Amniotic epithelial cell (primary cell): ENCODE measurements at places on chromosomes 5 and 9.

DNA sequence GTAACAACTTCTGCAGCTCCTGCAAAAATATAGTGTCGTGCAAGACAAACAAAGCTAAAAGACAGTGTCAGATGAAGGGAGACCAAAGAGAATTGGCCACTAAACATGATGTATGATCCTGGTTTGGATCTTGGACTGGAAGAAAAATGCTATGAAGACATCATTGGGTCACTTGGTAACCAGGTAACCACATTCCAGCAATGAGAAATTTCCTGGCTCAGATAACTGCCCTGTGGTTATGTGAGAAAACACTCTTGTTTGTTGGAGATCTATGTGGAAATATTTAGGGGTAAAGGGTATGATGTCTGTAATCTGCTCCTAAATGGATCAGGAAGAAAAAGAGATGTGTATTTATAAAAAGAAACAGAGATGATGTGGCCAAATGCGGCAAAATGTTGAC lies 45.5 kb upstream of the ANKRD33B start:
- DNase-seq, result peak; percentile 81

DNA sequence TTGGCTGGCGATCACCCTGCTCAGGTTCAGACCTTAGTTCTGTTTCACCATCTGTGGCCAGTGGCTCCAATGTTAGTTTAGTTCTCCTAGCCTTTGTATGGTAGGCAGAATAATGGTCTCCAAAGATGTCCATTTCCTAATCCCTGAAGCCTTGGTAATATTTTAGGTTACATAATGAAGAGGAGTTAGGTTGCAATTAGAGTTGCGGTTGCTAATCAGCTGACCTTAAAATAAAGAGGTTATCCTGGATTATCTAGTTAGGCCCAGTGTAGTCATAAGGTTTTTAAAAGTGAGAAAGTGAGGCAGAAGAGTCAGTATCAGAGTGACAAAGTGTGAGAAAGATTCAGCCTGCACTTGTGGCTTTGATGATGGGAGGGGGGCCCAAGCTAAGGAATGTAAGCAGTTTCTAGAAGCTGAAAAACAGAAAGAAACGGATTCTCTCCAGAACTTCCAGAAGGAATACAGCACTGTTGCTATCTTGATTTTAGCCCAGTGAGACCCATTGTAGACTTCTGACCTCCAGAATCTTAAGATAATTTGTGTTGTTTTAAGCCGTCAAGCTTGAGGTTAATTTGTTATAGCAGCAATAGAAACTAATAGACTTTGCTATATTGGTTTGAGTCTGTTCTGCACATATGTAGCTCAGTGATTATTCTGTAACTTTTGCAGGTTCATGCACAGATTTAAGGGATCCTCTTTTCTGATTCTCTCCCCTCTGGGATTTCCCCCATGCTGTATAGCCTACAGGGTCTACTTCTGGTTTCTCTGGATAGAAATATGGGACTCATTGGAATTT lies 21.6 kb downstream of the LNPEP start:
- DNase-seq, result no peak

GRCh38 chr9:28678097-28678496 lies 1104.8 kb upstream of the C9orf72 start:
- no peak for DNase-seq

DNA sequence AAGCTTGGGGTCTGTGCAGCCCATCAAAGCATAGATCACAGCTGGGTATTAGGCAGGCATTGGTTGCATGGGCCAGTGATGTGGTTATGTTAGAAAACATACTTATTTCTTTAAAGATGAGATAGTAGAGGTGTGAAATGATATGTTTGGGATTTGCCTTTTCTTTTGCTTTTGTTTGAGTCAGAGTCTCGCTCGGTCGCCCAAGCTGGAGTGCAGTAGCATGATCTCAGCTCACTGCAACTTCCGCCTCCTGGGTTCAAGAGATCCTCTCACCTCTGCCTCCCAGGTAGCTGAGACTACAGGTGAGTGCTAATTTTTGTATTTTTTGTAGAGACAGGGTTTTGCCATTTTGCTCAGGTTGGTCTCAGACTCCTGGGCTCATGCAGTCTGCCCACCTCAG lies 84.8 kb downstream of the PDE6A start:
- DNase-seq, result no peak

GRCh38 chr9:79581388-79581787 lies 9.6 kb downstream of the TLE4 start:
- peak; percentile 82 for DNase-seq

GRCh38 chr5:110590187-110590586 lies 136.3 kb downstream of the TMEM232 start:
- peak; percentile 35 for DNase-seq

DNA sequence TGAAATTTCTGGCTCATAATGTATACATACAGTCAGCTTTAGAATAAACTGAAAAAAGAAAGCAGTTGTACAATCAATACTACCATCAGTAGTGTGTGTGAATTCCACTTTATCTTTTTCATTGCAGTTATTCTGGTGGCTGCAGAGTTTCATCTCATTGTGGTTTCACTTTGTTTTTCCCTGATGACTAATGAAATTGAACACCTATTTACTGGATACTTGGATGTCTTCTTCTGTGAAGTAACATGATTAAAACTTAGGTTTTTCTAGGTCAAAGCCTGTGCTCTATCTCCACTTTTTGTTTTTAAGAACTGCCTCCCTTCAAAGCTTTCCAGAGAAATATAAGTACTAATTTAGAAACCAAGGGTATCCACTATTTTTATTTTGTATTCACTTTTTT lies 174.3 kb downstream of the TRPM3 start:
- DNase-seq, result peak; percentile 40

- no peak for DNase-seq
Observed at GRCh38 chr9:100290714-100291113, 62.0 kb downstream of the TEX10 start.

GRCh38 chr9:2229109-2229721 lies 214.1 kb downstream of the SMARCA2 start:
- no peak for DNase-seq

GRCh38 chr5:135376961-135377624 lies 21.9 kb downstream of the MACROH2A1 start:
- peak; percentile 80 for DNase-seq

GRCh38 chr9:70382709-70383605 lies 31.5 kb downstream of the KLF9 start:
- no peak for DNase-seq

DNA sequence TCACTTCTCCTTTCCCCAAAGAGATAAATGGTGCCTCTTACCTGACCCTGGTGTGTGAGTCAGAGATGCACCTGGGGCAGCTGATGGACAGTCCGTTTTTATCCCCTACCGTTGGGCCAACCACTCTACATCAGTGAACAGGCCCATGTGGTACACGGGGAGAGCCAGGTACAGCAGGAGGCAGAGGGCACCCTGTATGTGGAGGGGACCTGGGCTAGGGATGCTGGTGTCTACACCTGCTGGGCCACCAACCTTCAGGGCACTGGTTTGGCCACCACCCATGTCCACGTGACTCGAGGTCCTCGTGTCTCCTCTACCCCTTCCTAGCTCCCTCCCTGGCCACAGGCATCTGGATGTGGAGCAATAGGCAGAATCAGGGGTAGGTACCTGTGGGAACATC lies 22.7 kb upstream of the ANXA6 start:
- no peak for DNase-seq

- DNase-seq, result no peak
Observed at GRCh38 chr5:76099286-76099702, 16.1 kb downstream of the SV2C start.

DNA sequence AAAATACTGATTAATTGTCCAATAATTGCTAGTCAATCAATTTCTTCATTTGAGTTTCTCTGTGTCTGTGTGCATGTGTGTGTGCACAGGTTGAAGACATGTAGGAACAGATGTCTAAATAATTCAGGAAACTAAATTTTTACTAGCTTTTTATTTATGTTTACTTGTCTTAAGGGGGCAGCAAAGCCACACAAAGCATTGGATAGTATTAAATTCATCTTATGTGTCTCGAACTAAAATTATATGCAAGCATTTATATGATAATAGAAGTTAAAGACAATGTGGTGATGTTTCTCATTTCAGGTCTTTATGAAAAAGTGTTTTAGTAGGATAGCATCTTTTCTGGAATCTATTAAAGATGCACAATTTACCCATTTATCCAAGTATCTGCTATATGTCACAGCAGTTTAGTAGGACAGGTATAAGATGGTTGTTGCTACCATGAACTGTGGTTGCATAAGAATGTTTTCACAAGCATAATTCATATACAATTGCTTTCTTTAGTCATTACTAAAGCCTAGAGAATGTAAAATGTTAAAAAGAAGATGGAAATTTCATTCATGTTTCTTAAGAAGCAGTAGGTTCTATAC lies 784.6 kb upstream of the NUDT12 start:
- DNase-seq, result peak; percentile 67

DNA sequence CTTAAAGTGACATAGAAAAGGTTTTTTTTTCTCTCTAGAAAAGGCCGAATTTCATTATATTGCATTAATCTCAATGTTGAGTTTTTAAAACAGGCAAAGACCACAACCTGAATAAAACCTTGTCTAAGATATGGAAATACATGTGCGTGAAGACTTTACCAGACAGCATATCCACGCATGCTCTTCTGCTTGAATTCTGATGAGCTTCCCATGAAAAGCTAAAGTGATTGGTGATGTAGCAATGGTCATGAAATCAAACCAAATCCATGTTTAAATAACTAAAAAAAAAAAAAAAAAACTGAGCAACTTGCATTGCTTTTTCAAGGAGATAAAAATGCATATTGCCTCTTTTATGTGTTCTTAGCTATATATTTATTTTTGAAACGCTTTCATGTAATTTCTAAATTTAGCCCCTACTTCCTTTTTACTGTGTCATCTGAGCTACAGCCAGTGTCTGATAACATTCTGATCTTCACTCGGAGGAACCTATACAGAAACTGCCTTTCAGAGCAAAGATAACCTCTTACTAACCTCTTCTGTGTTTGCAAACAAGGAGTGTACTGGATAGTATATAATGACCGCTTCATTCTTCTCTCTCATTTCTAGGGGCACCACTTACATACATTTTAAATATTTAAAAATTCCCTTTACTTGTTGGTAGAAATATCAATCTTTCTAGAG lies 179.1 kb upstream of the GNA14 start:
- DNase-seq, result no peak

- DNase-seq, result peak; percentile 33
Observed at GRCh38 chr9:115985657-115986056, 167.9 kb upstream of the PAPPA start.

- no peak for DNase-seq
Observed at GRCh38 chr9:122138560-122139268, 20.9 kb downstream of the NDUFA8 start.

DNA sequence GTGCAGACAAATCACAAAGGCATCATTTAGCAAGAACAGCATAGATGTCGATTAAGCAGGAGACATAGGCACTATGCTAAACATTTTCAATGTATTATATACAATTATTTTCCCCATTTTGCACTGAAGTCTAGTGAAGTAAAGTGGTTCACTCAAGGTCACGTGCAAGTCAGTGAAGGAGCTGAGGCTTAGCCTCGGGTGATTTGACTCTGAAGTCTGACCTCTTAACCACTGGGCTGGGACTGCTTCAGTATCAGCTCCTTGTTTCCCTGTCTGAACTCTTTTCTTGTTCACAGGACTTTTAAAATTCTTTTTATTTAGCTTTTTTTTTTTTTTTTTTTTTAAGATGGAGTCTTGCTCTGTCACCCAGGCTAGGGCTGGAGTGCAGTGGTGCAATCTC lies 262.7 kb downstream of the DRD1 start:
- DNase-seq, result no peak

DNA sequence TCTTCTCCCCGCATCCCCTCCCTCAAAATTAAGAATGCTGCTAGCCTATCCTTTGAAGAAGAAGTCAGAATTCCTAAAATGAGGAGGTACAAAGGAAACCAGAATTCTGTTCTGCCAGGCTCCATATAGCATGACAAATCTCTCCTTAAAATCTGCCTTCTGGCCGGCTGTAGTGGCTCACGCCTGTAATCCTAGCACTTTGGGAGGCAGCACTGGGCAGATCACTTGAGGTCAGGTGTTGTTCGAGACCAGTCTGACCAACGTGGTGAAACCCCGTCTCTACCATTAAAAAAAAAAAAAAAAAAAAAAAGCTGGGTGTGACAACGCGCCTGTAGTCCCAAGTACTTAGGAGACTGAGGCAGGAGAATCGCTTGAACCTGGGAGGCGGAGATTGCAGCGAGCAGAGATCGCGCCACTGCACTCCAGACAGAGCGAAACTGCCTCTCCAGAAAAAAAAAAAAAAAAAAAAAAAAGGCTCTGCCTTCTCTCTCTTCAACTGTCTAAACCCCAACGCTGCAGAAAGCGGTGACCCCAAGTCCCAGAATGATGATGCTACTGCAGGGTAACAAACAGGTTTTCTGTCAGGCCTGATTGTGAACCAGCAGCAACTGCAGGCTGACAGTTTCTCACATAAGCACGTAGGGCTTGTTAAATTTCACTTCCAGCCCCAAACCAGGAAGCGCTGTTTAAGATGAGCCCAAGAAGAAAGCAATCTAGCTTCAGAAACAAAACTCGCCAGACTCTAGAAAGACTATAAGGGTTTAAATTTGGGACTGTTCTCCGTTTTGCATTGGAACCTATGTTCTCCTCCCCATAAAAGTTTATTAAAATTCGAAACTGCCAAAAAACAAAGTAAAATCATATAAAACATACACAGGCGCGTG lies 963 bp upstream of the CAST start:
- peak; percentile 54 for DNase-seq

DNA sequence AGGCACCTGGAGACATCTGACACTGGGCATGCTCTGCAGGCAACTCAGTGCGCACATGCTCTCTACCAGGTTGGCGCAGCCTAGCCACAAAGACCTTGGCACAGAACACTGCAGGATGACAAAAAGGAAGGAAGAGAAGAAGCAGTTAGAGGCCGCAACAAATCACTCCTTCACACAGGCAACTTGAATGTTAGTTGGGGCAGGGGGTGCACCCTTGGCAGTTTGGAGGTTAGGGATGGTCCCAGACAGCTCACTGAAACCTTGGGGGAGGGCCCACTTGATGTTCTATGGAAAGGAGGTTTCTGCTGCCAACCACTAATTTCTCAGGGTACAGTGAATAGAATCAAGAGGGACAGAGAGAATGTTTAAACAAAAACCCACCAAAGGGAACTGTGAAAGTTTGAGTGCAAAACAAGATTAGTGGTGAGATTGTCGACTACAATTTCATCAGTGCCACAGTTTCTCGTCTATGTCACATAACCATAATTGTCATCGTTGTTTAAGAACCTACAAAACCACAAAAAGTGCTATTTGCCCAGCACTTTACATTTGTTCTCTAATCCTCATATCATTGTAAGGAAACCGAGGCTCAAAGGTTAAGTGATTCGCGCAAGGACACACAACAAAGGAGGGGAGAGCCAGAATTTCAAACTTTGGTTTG lies 48.7 kb downstream of the FBXW11 start:
- DNase-seq, result no peak

- DNase-seq, result peak; percentile 60
Observed at GRCh38 chr5:76617675-76618074, 5.5 kb downstream of the F2RL2 start.

- no peak for DNase-seq
Observed at GRCh38 chr9:92186631-92187030, 71.4 kb upstream of the SPTLC1 start.

- no peak for DNase-seq
Observed at GRCh38 chr5:146751054-146751453, 127.5 kb downstream of the PPP2R2B start.

GRCh38 chr5:1929108-1929991 lies 46.6 kb upstream of the IRX4 start:
- no peak for DNase-seq
